ENCODE measurements at places on chromosomes 3 and 15. TPM values are rescaled to one million over a fixed set of nuclear protein-coding genes. Genes with fewer than 3 reads are reported as not detected.

DNA sequence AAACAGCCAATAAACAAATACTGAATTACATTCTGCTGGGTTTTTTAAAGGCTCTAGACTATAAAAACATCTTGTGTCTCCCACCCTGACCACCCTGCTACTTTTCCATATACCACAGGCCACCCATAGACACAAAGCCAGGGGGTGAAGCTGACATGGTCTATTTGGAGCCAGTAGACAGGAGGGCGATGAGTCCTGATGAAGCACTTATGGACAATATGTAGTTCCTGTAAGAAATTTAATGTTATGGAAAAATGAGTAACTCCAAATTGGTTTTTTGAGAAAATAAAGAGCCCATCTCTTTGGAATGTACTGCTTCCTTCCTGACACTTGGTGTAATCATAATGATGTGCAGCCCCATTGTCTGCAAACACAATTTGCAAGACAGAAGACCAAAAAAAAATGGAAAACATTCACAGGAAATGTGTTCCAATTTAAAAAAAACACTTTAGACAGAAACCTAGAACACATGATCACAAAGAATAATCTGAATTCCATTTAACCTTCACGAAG is 11.8 kb downstream of the SSR3 start:
- H3K27me3 ChIP-seq, result no peaks in the 10 kb centered on the region
- H3K4me1 ChIP-seq, result no peaks in the 10 kb centered on the region
- peaks cover 70% of the 10 kb centered on the region for H3K36me3 ChIP-seq
- no peak overlapping the region for H3K4me3 ChIP-seq

DNA sequence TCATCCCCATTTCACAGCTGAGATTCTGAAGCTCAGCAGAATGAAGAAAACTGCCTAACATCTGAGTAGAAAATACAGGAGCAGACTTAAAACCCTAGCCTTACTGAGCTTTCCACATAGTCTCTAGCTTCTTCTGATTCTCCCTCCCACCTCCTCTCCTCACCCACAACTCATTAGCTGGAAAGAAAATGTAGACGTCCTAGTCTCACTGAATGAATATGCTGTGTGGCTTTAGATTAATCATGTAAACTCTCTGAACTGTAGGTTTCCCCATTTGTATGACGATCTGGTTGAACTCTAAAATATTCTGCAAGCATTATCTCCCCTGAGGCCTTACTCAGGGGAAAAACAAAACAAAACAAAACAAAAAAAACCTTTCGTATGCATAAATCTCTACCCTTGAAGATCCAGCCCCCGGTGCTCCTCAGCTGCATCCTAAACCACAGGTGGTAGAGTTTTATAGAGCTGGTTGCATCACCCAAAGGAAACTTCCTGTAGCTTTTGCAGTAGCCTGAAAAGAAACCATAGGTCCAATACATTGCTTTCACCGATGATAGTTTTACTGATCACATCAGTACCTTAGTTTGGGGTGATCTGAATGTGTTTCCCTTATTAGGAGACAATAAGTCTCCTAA is 40.6 kb downstream of the FOXB1 start:
- no peaks in the 10 kb centered on the region for H3K36me3 ChIP-seq
- H3K4me3 ChIP-seq, result no peak overlapping the region
- DNase-seq, result no peak
- H3K27ac ChIP-seq, result no peak overlapping the region

- H3K4me1 ChIP-seq, result no peaks in the 10 kb centered on the region
- H3K27me3 ChIP-seq, result no peaks in the 10 kb centered on the region
- no peak for DNase-seq
Observed at GRCh38 chr15:50953302-50953701, 44.8 kb downstream of the AP4E1 start.

DNA sequence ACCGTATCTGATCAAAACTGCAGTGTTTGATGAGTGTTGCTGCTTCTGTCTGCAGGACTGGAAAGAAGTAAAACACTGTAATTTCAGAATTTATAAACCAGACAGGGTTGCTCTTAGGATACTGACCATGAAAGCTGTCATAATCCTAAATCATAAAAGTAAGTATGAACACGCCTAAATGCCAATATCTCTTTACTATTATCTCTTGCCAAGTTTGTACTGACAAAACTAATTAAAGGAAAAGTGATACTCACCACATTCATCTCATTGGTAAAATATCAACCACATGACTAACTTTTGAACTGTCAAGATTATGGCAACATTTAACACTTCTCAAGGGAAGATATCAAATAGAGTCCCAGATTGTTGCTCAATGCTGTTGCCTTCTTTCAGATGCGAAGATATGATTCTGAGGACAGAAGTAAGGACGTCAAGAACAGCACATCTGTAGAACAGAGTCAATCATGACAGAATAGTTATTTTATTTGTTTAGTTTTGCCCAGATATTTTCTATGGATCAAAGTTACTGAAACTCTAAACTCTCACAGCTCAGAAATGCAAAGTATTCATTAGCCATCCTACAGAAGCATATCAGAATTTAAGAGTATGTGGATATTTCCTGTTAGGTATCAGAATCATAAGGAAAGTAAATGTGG is 61.4 kb upstream of the COL8A1 start:
- H3K36me3 ChIP-seq, result no peaks in the 10 kb centered on the region
- DNase-seq, result no peak
- no peak overlapping the region for H3K4me3 ChIP-seq
- no peak overlapping the region for H3K27ac ChIP-seq
- H3K4me1 ChIP-seq, result peaks cover 33% of the 10 kb centered on the region

DNA sequence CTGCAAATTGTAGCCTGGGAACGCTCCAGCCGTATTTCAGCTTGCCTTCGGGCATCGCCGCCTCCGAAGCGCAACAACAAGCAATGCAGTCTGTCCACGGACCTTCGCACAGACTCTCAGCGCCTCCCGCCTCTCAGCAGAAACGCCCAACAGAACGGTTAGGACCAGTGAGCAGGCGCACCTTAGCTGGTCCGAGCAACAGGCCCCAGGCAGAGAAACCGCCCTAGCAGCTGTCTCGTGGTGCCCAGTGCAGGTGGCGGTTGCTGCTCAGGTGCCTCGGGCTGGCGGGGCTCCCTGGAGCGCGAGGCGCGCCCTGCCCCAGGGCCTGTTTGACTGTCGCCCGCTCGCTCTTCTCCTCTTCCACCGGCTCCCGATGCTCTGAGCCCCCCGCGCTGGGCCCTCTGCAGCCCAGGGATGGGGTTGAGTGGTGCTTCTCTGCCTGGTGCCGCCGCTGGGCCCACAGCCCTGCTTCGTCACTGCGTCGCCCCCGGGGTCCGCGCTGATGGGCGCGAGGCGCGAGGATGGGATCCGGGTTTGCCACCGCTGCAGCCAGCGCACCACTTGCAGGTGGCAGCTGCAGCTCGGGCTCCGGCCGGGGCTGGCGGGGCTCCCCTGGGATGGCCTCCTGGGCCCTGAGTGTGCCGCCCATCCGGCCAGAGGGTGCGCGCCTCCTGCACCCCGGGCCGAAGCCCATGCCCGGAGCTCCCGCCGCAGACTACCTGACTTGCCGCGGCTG is 268.4 kb upstream of the FRG2C start:
- no peak overlapping the region for H3K27ac ChIP-seq
- DNase-seq, result no peak
- H3K36me3 ChIP-seq, result no peaks in the 10 kb centered on the region
- no peaks in the 10 kb centered on the region for H3K27me3 ChIP-seq
- H3K4me1 ChIP-seq, result no peaks in the 10 kb centered on the region

- no peak for DNase-seq
- peaks cover 25% of the 10 kb centered on the region for H3K4me1 ChIP-seq
- no peaks in the 10 kb centered on the region for H3K27me3 ChIP-seq
- no peak overlapping the region for H3K4me3 ChIP-seq
- H3K27ac ChIP-seq, result no peak overlapping the region
- no peaks in the 10 kb centered on the region for H3K36me3 ChIP-seq
Observed at GRCh38 chr3:20321391-20322047, 135.5 kb upstream of the SGO1 start.

DNA sequence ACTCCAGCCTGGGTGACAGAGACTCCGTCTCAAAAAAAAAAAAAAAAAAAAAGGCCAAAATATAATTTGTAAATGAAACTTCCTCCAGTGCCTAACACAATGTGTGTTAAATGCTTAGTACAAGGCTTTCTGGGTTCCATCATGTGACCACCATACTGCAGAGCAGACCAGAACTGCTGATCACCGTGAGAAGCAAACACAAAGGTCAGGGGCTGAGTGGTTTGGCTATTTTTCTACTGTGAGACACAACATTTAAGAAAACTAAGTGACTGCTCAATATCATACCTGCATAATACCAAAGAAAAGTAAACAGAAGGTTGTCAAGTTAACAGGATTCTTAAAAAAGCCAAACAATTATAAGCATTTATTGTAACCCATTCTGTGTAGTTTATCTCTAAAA is 13.2 kb downstream of the ABCC5 start:
- no peak overlapping the region for H3K27ac ChIP-seq
- H3K4me1 ChIP-seq, result peaks cover 27% of the 10 kb centered on the region
- H3K4me3 ChIP-seq, result no peak overlapping the region
- H3K36me3 ChIP-seq, result peaks cover 13% of the 10 kb centered on the region

GRCh38 chr3:99429502-99429901 is 208.9 kb upstream of the COL8A1 start:
- no peak overlapping the region for H3K27ac ChIP-seq

DNA sequence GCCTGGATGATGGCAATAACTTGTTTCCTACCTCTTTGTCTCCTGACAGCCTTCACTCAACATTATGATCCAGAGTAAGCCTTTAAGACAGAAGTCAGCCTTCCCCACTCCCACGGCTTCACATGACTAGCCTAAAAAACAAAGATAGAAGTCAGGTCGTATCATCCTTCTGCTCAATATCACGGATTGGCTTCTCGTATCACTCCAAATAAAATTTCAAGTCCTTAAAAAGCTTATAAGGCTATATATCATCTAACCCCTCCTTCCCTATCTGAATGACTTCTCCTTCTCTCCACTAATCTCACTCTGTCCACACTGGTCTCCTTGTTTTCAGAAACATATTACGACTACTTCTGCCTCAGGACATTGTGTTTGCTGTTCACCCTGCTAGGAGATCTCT is 47.7 kb upstream of the AP4E1 start:
- no peaks in the 10 kb centered on the region for H3K36me3 ChIP-seq
- no peak overlapping the region for H3K27ac ChIP-seq
- peaks cover 18% of the 10 kb centered on the region for H3K27me3 ChIP-seq
- no peak for DNase-seq

DNA sequence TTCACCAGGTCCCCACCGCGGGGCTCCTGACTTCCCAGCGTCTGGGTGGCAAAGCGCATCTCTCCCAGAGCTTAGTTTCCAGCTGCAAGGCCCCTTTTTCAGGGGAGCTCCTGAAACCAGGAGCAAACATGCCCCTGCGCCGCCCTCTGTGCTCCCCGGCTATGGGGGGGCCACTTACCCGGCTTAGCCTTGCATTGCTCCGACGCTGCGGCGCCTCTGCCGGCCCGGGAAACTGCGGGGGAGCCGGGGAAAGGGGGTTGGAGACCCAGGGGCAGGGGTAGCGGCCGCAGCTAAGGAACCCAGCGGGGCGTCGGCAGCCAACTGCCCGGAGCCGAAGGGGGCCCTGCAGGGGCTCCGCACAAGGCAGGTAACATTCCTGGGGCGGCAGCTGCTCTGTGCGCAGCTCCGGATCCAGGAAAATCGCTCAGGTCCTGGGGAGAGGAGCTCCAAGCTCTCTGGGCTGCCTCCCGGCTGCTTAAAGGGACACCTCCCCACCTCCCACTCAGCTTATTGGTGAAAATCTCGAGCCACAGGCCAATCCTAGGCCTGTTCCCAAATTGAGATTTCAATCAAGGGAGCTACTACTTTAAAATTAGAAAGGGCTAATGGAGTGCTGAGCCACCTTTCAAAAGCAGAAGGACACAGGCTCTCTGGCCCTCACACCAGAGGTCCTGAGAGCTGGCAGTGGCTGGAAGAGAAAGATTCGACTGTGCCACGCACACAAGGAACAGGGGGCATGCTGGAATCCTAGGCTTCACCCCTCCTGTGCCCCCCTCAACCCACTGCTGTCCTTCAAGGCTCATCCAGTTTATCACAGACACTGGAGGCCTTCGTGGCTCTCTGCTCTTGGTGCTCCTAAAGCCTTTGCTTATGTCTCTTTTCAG is 42.7 kb upstream of the PRICKLE2 start:
- DNase-seq, result peak; percentile 6
- no peak overlapping the region for H3K27ac ChIP-seq
- H3K27me3 ChIP-seq, result peaks cover 25% of the 10 kb centered on the region
- peak overlapping the region; percentile 60 for H3K4me3 ChIP-seq
- no peaks in the 10 kb centered on the region for H3K4me1 ChIP-seq

GRCh38 chr15:81473177-81473576 is 99.2 kb upstream of the TMC3 start:
- no peaks in the 10 kb centered on the region for H3K36me3 ChIP-seq
- H3K4me3 ChIP-seq, result no peak overlapping the region
- H3K4me1 ChIP-seq, result no peaks in the 10 kb centered on the region
- H3K27me3 ChIP-seq, result peaks cover 40% of the 10 kb centered on the region
- no peak for DNase-seq
- H3K27ac ChIP-seq, result no peak overlapping the region

The PRSS50 gene
- total RNA-seq, result not detected

The CTXN2 gene
- not detected for total RNA-seq

The CTDSPL2 gene
- total RNA-seq, result 38.0 TPM

The FGF7 gene
- not detected for total RNA-seq

The PRTG gene
- total RNA-seq, result 12.0 TPM

The PIF1 gene
- 33.9 TPM for total RNA-seq

The MOBP gene
- 0.57 TPM for total RNA-seq

The DVL3 gene
- 106 TPM for total RNA-seq
